Karpas-422 (cell line): ENCODE measurements at places on chromosomes 1 and 21. TPM values are rescaled to one million over a fixed set of nuclear protein-coding genes. Genes with fewer than 3 reads are reported as not detected.

DNA sequence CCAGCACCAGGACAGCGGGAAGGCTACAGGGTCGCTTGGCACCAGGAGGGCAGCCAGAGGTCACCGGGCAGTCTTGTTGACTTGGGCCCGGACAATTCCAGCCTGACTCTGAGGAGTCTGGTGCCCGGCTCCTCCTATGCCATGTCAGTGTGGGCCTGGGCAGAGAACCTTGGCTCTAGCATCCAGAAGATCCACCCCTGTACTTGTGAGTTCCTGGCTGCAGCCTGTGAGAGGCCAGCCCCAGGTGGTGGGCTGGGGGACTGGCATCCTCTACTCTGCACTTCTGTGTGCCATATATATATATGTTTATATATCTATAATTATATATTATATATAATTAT lies 11.6 kb upstream of the PTPN7 start:
- no peak overlapping the region for H3K27ac ChIP-seq
- H3K36me3 ChIP-seq = no peaks in the 10 kb centered on the region
- DNase-seq = no peak
- no peaks in the 10 kb centered on the region for H3K4me1 ChIP-seq
- no peaks in the 10 kb centered on the region for H3K27me3 ChIP-seq

GRCh38 chr1:28112388-28113241 lies 24.2 kb upstream of the EYA3 start:
- H3K27me3 ChIP-seq = no peaks in the 10 kb centered on the region
- H3K4me1 ChIP-seq = peaks cover 10% of the 10 kb centered on the region
- no peak overlapping the region for H3K27ac ChIP-seq
- DNase-seq = peak; percentile 55

- H3K4me1 ChIP-seq = no peaks in the 10 kb centered on the region
- H3K36me3 ChIP-seq = no peaks in the 10 kb centered on the region
- no peak for DNase-seq
- H3K27ac ChIP-seq = no peak overlapping the region
- no peak overlapping the region for H3K4me3 ChIP-seq
These were observed 107.5 kb upstream of the HOOK1 start for GRCh38 chr1:59707178-59707791.

Gene C8B
- not detected in 2 replicates for total RNA-seq

Gene APCS
- not detected in 2 replicates for total RNA-seq
